G401 (cell line): ENCODE measurements at places on chromosomes 2 and 18. TPM values are rescaled to one million over a fixed set of nuclear protein-coding genes. Genes with fewer than 3 reads are reported as not detected.

DNA sequence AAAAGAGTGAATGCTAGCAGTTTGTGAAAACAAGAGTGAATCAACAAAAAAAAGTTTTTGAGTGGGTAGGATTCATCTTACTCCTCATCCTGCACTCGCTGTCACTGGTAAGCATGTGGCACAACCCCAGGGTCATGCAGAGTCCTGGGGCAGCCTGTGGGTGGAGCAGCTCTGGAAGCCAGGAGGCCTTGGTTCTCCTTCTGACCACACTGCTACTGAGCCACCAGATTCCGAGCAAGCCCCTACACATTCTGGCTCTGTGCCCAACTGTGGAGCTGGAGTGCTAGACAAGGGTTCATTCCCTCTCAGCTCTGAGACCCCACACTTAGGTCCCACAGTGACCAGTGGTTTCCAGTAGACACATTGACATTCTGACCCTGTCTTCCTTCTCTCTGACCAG lies 670.6 kb downstream of the BCL11A start:
- DNase-seq = no peak

DNA sequence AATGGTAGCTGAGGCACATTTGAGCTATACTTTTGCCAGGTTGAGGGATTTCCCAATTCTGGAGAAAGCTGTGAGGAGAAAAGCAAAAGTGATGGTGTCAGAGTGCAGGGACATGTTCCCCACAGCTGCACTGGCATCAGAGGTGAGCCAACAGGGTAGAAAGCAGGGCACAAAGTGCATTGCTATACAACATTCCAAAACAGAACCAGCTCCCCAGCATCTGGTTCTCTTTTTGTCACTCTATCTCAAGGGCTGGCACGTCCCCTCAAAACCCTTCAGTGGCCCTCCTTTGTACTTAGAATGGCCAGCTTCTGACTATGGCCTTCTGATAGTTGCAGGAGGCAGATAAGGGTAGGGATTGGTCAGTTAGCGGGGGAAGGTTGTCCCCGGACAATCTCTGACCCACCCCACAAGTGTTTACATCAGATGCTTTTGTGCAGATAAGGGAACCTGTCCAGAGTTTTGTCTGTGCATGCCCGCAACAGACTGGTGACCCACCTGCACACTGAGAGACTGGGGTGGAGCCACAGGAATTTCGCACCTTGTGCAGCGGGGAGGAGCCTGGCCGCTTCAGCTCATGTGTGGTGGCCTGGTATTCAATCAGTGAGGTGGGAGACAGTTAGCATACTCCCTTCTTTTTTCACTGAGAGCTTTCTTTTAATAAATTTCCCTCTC lies 31.0 kb upstream of the TMEM17 start:
- no peak for DNase-seq

DNA sequence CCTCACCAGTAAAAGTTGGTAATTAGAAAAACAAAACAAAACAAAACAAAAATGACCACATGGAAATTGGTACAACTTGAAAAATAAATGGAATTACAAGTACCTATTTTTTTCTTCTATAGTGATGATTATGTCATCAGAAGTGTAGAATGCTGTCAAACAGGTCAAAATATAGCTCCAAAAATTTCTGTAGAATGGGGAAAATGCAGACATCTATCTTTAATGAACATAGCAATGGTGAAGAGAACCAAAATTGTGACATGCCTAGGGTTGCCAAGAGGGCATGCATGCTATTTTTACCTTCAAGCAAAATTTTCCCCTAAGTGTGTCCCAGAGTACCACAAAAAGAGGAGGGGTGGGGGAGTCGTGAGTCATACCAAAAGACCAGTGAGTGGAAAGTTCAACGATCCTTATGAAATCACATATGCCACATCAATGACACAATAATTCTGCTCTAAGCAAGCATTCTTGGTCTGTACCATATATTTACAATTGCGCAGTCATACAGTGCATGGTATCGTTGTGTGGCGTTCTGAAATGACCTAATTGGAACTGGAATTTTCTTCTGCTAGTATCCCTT lies 1436.4 kb downstream of the SUCLG1 start:
- no peak for DNase-seq

DNA sequence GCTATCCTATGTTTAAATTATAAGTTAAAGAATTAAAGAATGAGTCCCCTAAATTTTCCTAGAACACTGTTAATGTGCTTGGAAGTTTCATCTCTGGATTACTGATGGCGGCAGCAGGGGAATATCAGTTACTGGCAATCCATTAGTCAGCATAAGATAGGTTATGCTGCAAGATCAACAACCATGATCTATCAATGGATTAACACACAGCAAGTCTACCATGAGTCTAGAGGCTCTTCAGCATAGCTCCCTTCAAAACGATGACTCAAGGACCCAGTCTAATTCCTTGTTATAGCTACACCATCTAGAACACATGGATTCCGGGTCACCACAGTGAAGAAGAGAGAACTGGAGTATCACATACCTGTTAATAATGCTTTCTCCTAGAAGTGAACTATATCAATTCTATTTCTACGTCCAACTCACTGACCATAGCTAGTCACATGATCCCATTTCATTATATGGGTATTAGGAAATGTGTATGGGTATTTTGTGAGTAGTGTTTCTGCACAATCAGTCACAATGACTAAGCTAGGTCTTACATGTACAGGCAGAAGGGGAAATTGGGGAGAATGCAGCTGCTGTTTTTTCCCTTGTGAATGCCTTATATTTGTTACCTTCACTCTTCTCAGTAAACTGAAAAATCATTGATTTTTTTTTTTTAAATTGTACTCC lies 108.3 kb upstream of the MAPRE2 start:
- DNase-seq = no peak

- no peak for DNase-seq
These were observed 14.5 kb upstream of the KIF3C start for GRCh38 chr2:25996844-25997243.

- DNase-seq = no peak
These were observed 8.4 kb downstream of the TMEM247 start for GRCh38 chr2:46487667-46488335.

DNA sequence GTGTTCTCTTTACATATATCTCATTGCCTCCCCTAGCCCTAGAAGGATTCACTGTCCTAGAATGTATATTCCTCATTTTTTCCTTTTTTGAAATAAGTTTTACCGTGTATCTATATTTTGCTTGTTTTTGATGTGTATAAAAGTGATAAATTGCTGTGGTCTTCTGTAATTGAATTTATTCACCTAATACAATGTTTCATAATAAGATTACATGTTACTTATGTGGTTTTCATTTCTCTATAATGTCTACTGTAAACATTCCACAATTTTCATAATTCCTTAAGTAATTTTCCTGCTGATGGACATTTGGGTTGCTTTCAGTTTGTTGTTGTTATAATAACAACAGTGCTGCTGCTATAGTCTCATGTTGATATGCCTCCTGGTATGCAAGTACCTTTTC lies 118.2 kb downstream of the PHLPP1 start:
- DNase-seq = no peak

DNA sequence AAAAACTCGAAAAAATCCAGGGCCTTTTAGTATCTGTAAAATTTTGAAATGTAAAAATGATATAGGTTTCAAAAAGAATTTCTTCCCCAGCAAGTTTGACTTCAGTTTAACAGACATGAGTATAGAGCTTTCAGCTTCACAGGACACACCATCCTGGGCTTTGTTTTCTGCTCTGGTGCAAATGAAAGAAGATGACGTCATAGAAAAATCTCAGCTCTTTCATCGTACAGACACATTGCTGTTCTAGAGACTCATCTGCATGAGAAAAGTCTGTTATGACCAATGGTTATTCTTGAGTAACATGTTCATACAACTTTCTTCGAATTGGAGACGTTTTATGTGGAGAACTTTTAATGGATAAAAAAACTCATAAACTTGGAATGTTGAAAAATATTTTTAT lies 111.7 kb upstream of the DYNAP start:
- DNase-seq = no peak

- no peak for DNase-seq
These were observed 234.3 kb downstream of the AGAP1 start for GRCh38 chr2:235727891-235728799.

GRCh38 chr2:241636182-241637017 lies 558 bp downstream of the THAP4 start:
- peak; percentile 24 for DNase-seq

DNA sequence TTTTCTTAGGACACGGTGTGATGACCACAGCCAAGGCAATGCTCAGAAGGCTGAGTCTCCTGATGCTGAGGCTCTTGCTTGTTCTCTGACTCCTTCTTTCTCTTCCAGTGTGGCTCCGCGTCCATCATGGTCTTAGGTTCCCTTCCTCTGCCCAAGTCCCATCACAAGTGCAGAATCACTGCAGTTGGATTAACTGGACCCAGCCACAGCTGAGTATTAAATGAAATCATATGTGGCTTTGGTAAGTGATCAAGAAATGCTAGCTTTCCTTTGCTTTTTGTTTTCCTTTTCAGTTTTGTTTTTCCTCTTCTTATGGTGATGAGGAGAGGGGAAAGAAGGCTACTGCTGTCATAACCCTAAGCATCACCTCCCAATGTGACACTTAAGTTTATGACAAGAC lies 375.8 kb downstream of the INSIG2 start:
- DNase-seq = no peak

DNA sequence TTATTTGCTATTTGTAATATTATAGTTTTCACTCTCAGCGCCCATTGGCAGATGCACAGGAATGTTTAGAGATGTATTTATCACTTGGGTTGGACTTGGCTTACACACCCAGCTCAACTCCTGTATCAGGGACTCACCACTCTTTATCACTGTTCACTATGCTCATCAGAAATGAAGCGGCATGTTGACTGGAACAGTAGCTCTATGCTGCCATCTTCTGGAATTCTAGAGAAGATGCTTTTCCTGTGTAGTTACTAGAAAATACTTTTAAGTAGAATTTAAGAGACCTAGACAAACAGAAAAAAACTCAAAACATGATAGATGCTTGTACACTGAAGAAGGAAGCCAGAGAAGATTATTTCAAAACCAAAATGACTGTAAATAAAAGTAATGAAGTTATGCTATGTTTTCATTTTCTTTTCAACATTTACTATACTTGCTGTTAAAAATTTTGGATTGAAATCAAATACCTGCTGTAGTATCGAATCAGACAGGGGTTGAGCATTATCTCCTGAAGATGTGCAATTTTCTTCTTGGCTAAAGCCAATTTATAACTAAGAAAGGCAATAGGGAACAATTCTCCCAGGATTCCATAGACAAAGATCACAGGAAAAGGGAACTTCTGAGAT lies 47.4 kb upstream of the NXPH2 start:
- peak; percentile 79 for DNase-seq

GRCh38 chr2:207284556-207285472 lies 119.1 kb upstream of the KLF7 start:
- DNase-seq = no peak

DNA sequence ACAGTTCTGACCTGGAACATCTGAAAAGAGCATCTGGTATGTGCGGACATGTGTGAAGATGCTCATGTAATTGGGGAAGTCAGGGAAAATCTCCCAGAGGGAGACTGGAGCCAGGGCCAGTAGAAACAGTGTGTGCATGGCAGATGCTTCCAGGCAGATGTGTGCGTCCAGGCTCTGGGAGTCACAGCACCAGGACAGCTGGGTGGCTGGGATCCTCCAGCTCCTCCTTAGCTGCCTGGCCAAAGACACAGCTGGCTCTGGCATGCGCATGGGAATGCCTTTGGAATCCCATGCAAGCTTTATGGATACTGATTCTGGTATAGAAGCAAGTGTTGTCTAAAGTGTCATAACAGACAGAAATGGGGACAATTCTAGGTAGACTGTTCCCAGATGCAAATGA lies 369.7 kb downstream of the INSIG2 start:
- DNase-seq = no peak

- no peak for DNase-seq
These were observed 69.5 kb upstream of the PSME4 start for GRCh38 chr2:54040250-54040649.

ASB18 gene
- total RNA-seq = not detected in 2 replicates

ABCG8 gene
- not detected in 2 replicates for total RNA-seq

RGPD8 gene
- total RNA-seq = 3.8 and 9.7 TPM in 2 replicates
